ENCODE measurements at places on chromosomes 4 and X. TPM values are rescaled to one million over a fixed set of nuclear protein-coding genes. Genes with fewer than 3 reads are reported as not detected.

SH3TC1 gene
- 1.5 TPM for total RNA-seq

F8A3 gene
- total RNA-seq, result 0.72 TPM

ZCCHC12 gene
- not detected for total RNA-seq

USP26 gene
- total RNA-seq, result not detected

MTTP gene
- 0.25 TPM for total RNA-seq

ADH1A gene
- total RNA-seq, result 0.27 TPM

SEC24D gene
- 149 TPM for total RNA-seq

HS3ST1 gene
- total RNA-seq, result 2.5 TPM

TKTL2 gene
- not detected for total RNA-seq

PAGE2B gene
- not detected for total RNA-seq

CENPVL1 gene
- total RNA-seq, result 0.41 TPM

S100G gene
- total RNA-seq, result not detected

UGT8 gene
- total RNA-seq, result 0.27 TPM

JAKMIP1 gene
- not detected for total RNA-seq

SPIN4 gene
- 3.1 TPM for total RNA-seq

PNMA5 gene
- not detected for total RNA-seq

CXCR3 gene
- total RNA-seq, result not detected

MAPK10 gene
- total RNA-seq, result 69.6 TPM

ARHGAP6 gene
- total RNA-seq, result 20.9 TPM

ARHGAP24 gene
- 67.6 TPM for total RNA-seq

MAGEA11 gene
- not detected for total RNA-seq

CDX4 gene
- total RNA-seq, result not detected

NLGN3 gene
- 1.5 TPM for total RNA-seq

BMPR1B gene
- total RNA-seq, result 13.5 TPM

STOX2 gene
- 1.1 TPM for total RNA-seq

FGFR3 gene
- total RNA-seq, result 0.45 TPM

KIAA0232 gene
- total RNA-seq, result 28.7 TPM

All from fibroblast of the aortic adventitia (primary cell).